Activated CD8-positive, alpha-beta memory T cell treated with anti-CD3 and anti-CD28 coated beads for 48 hours (primary cell): ENCODE measurements at places on chromosomes 16 and 17.

DNA sequence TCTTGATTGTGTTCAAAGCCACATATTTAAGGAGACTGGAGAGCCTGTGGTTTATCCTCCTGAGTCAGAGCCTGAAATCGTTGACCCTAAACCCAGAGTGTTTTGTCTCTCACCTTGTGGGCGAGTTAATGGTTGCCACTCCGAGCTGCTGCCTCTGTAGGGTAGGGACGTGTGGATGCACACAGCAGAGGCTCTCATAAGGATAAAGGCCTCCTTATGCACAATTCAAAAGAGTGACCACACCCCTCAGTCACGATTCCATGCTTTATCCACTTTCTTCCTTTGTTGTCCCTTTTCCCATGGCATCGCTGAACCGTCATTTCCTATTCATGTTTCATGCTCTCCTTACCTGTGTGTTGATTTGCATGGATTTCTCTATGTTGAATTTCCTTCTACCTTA lies 805.0 kb upstream of the RBFOX1 start:
- no peak for DNase-seq

GRCh38 chr17:73548620-73549311 lies 95.5 kb downstream of the SDK2 start:
- no peak for DNase-seq

GRCh38 chr17:17151541-17151940 lies 54.6 kb downstream of the PLD6 start:
- DNase-seq: no peak

GRCh38 chr16:10666291-10666690 lies 28.4 kb downstream of the TEKT5 start:
- no peak for DNase-seq

DNA sequence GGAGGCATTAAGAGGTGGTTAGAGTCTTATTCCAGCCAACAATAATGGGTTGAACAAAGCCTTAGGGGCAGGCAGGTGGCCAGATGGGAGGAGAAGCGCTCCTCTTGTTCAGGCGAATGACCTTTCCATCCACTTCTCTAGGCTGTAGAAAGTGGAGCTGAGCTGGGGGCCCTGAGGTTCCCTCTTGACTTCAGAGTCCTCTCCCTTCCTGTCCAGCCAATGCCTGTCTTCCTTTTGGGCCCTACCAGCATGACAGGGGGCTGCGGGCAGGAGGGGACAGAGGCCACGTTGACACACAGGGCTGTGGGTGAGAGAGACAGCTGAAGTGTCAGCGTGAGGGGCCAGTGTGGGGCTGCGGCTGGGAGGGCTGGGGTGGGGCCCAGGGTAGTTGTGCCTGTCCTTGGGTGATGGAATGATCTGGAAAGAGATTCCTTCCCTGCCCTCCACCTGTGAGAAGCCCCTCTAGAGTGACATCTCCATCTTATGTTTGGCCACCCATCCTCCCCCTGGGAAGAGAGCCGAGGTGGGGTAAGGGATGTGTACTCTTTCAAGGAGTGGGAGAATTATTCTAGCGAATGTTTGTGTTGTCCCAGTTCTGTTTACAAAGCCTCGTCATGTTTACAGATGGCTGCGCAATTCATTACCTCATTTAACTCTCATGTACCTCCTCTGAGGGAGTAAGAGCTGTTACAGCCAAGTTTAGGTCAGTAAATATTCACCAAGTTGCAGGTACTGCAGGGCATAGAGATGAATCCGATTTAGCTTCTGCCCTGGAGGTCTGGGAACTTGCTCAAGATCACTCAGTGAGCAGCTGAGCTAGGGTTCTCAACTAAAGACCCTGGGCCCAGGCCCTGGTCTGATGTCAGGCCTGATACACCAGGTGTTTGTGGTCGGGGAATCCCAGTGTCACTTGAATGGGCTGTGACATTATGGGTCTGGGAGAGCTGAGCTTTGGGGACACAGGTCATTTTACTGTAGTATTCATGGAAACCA lies 3.3 kb downstream of the ERBB2 start:
- no peak for DNase-seq

DNA sequence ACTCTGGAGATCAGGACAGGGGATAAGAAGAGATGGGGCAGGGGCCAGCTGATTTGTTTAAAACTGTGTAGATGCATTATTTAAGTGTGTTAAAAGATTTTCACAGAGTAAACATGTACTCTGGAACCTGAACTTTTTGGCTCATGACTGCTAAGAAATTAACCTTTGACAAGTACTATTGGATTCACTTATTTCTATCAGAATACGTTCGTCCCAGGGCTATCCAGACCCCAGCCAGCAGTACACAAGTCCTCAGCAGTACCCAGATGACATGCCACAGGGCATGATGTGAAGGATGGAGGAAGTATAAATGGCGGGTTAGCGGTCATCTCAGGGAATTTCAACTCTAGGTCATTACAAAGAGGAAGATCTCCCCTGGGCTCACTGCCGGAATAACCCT lies 253.7 kb downstream of the STX8 start:
- DNase-seq: no peak

DNA sequence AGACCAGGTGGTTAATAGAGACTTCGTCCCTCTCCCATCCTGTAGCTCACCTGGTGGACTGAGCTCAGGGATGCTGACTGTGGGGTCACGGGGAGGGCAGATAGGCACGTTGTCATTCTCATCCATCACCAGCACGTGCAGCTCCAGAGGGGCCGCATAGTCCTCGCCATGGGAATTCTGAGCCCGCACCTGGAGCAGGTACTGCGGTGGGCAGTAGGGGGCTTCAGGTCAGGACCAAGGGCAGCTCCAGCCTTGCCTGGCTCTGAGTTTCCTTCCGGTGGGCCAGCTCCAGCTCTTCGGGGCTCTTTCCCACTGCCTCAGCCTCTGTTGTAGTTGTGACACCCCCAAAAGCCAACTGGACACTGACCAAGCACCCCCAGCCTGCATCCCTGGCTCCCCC lies 5.6 kb downstream of the CDH16 start:
- no peak for DNase-seq
